ENCODE measurements at places on chromosomes 6 and 20.

DNA sequence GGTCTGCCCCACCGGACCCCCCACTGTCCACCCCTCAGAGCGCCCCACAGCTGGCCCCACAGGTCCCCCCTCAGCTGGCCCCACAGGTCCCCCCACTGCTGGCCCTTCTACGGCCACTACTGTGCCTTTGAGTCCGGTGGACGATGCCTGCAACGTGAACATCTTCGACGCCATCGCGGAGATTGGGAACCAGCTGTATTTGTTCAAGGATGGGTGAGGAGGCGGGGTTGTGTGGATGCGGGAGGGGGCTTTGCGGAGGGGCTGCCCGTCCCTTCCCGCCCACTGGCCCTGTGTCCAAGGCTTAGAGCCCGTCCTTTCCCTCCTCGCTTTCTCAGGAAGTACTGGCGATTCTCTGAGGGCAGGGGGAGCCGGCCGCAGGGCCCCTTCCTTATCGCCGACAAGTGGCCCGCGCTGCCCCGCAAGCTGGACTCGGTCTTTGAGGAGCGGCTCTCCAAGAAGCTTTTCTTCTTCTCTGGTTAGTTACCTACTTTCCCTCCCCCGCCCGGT, 4.7 kb downstream of the MMP9 start:
- DNase-seq = no peak

DNA sequence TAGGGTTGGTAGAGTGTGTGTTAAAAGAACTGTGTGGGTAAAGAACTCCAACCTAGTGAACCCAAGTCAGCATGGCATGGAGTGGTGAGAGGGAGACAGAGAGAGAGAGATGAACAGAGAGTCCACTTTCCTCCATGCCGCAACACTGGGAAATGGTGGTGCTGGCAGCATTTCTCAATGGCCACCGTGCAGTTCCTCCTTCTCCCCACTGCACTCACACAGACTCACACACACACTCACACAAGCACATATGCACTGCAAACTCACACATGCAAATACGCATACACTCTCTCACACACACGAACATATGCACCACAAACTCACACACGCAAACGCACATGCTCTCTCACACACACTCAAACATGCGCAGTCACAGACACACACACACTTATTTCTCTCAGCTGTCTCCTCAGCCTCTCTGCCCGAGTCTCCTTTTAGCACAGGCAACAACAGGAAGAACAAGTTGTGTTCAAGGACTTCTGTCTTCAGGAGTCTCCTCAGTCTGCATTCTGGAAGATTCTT, 66.5 kb upstream of the LY86 start:
- DNase-seq = no peak

DNA sequence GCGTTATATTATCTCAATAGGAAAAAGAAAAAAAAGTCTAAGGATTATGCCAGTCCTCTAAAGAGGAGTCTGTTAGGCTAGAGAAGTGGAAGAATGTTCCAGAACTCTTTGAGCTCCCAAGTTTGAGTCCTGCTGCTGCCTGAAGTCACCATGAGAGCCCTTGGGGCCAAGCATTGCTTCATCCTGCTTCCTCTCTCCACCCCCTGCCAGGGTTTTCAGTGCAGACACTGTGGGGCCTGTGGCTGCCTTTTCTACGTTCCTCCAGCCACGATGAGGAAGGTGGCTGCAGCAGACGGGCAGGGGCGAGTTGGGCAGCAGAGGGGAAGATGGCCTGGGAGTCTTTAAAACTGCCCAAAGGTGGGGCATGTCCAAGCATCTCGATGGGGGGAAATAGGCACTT, 214.4 kb upstream of the KCNG1 start:
- DNase-seq = no peak

GRCh38 chr20:57594092-57594951, 25.9 kb downstream of the ZBP1 start:
- peak; percentile 28 for DNase-seq

GRCh38 chr20:52256454-52256853, 64.9 kb upstream of the ZFP64 start:
- no peak for DNase-seq

- DNase-seq = peak; percentile 55
Measured at GRCh38 chr20:62025832-62026563, 39.7 kb downstream of the TAF4 start.

DNA sequence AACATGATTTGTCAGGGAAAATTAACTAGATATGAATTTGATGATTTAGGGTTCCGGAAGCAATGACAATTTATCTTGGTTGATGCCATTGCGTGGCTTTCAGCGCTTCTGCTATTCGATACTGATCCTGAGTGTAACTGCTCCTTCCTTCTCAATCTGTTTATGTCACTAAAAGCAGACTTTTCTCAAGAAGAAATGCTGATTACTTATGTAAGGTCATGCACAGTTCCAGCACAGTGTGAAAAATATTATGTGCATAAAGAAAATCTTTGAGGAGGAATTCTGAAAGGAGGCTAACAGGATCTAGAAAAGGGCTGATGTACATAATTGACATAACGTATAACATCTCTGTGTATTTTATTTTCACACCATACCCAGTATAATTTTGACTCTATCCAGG, 336.6 kb downstream of the PACRG start:
- DNase-seq = no peak

DNA sequence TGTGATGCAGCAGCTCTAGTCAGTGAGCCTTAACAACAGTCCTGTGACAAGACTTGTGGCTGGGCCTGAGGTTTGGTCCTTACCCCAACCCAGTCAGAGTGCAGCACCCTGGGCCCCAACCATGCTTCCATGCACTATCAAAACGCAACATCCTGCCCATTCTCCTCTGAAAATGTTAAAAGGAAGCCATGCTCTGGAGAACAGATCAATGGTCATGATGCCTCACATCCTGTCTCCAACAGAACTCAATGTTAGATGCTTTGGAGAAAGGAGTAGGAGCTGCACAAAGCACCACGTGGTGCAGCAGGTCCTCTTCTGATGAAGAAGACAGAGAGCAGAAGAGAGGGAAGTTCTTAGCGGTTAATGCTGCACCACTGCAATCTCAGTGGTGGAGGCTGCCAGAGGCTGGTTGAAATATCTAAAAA, 41.9 kb downstream of the TRAM2 start:
- DNase-seq = peak; percentile 90

GRCh38 chr6:136037242-136037875, 185.9 kb downstream of the PDE7B start:
- peak; percentile 52 for DNase-seq

DNA sequence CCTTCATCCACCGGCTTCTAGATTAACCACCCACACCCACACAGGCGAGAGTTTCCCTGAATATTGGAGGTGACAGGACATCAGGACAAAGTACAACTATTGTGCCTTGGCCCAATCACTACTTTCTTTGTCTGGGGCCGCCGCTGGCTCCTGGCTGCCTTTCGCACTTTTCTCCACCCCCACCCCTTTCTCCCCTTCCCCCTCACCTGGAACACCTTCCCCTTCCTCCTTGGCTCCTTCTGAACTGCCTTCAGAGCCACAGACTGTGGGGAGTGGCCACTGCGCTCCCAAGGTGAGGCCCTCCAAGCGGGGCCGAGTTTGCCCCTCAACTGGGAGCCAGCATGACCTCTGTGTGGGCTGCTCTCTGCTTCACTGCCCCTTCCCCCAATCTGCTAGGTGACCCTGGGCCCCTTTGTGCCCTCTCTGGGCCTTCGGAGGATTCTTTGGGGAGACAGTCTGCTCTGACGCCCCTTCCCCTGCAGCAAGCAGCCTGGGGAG, 3.0 kb upstream of the VEGFA start:
- DNase-seq = no peak

- no peak for DNase-seq
Measured at GRCh38 chr6:125439512-125439911, 137.7 kb upstream of the HDDC2 start.

- DNase-seq = no peak
Measured at GRCh38 chr20:50356525-50356885, 153.7 kb upstream of the PTPN1 start.

DNA sequence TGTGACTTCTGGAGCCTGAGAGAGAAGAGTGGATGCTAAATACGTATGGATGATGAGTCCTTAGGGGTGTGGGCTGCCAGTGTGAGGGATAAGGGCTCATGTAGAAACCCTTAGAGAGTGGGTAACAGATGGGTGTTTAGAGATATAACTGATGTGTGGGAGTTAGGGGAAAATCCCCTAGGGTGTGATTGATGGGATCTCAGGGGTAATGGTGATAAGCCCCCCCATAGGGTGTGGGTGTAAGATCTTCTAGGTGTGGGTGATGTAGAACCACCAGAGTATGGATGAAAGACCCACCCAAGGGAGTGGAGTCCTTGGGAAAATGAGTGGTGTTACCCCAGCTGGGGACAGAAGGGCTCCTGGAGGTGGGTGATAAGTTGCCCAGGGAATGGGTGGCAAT, 26.3 kb downstream of the SLC12A5 start:
- DNase-seq = no peak

DNA sequence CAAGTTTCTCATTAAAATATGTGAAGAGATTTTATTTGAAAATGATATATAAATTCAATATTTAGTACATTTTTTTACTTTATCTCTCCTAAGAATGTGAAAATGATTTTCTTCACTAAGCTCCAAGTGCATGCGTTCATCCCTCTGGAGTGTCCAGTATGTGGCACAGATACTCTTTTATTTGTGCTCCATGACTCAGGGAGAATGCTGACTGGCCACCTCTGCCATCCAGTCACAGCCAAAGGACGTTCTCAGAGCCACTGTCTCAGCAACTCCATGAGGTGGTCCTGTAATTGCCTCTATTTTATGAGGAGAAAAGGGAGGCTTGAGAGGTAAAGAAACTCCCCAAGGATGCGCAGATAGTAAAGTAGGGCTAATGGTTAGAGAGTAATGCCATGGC, 58.3 kb downstream of the KAT14 start:
- no peak for DNase-seq

- no peak for DNase-seq
Measured at GRCh38 chr20:4896971-4897497, 104.3 kb downstream of the SLC23A2 start.

GRCh38 chr6:36769676-36770499, 69.4 kb downstream of the CPNE5 start:
- peak; percentile 83 for DNase-seq

DNA sequence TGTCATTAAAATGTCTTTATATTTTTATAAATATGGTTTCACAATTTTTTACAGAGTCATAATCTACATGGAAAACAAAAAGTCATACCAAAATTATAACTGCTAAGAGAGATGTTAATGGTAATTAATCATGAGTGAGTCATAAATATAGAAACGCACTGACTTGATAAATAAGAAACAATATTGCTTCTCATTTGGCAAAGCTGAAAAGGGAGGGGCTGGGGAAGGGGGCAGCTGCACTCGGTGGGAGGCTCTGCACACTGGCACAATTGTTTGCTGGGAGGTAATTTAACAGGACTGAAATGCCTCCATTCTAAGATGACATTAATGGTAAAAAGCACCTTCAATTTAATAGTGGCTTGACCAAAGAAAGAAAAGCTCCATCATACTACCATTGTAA, 133.3 kb upstream of the AGPAT4 start:
- no peak for DNase-seq

- DNase-seq = no peak
Measured at GRCh38 chr20:32418376-32418775, 60.2 kb downstream of the ASXL1 start.

- no peak for DNase-seq
Measured at GRCh38 chr20:14777591-14777990, 440.2 kb upstream of the FLRT3 start.

DNA sequence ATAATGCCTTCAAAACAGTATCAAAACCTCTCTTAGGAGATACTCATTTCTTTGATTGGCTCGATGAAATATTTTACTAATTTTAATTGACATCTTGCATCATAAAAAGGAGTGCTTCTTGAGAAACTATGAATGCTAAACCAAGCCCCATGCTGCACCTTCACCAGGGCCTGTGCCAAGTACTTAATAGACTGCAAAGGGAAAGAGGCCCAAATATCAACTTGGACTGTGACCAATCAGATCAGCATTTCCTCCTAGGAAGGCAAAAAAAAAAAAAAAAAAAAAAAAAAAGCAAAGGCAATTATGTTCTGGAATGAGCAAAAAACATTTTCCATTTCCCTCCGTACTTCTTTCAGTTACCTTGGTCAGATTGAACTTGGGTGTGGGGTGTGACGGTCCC, 253.0 kb upstream of the SOX4 start:
- no peak for DNase-seq
